Activated naive CD4-positive, alpha-beta T cell treated with anti-CD3 and anti-CD28 coated beads, Interleukin-2, amount 50 U/mL, for 16 hours (primary cell): ENCODE measurements at places on chromosomes 7 and 10.
A peak's percentile ranks its signal among the peaks of the same experiment; 100 is the strongest.

DNA sequence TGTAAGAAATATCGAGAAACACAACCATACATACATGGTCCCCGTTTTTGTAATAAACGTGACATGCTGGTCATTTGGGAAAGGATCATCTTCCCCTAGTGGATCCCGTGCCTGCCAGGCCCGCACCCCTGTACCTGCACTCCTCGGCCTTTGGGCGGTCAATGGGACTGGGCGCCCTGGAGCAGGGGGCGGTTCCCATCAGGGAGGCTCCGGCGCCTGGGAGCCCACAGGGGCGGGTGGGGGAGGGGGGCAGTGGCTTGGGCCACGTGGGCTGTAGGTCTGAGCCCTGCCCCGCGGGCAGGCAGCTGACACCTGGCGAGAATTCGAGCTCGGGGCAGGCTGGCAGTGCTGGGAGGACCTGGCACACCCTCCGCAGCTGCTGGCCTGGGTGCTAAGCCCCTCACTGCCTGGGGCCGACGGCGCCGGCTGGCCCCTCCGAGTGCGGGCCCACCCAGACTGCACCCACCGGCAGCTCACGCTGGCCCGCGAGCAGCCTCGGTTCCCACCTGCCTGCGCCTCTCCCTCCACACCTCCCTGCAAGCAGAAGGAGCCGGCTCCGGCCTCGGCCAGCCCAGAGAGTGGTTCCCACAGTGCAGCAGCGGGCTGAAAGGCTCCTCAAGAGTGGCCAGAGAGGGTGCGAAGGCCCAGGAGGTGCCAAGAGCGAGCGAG, 361.6 kb upstream of the GRM3 start:
- DNase-seq = no peak

GRCh38 chr10:34320265-34320664, 494.8 kb downstream of the PARD3 start:
- DNase-seq = no peak

DNA sequence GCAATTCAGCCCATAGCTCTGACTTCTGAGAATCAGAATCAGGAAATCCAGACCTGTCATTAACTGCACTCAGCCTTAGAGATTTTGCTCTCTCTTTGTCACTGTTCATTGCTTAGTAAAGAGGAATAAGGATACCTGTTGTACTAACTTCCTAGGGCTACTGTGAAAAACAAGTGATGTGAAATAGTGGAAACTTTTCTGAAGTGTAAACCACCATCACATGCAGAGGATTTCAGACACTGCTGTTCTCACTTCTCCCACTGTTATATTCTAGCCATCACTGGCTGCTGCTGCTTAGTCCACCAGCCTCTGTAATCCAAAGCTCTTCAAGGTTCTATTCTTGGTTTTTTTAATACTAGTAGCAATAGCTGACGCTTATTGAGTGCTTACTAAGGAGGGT, 129.6 kb upstream of the CCDC6 start:
- DNase-seq = no peak

DNA sequence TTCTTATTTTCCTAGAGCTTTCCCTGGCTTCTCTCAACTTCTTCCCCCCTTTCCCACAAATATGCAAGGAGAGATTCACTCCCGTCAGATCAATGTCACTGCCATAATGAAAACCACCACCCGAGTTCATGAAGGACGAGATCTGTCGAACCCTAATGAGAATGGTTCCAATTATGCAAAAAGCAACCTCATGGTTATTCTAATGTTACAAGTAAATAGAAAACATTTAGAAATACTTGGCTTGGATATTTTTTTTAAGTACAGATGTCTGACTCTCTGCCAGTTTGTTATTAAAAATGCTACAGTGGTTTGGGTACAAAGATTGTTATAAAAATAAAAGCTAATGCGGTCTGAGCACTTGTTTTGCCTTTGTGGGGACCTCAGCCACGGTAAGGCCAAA, 25.9 kb upstream of the EMX2 start:
- DNase-seq = no peak

GRCh38 chr10:64956441-64956840, 1435.2 kb downstream of the REEP3 start:
- DNase-seq = no peak

- DNase-seq = no peak
Measured at GRCh38 chr7:108004220-108005142, 1.5 kb upstream of the LAMB1 start.

GRCh38 chr7:36854652-36855051, 130.4 kb upstream of the AOAH start:
- DNase-seq = no peak

DNA sequence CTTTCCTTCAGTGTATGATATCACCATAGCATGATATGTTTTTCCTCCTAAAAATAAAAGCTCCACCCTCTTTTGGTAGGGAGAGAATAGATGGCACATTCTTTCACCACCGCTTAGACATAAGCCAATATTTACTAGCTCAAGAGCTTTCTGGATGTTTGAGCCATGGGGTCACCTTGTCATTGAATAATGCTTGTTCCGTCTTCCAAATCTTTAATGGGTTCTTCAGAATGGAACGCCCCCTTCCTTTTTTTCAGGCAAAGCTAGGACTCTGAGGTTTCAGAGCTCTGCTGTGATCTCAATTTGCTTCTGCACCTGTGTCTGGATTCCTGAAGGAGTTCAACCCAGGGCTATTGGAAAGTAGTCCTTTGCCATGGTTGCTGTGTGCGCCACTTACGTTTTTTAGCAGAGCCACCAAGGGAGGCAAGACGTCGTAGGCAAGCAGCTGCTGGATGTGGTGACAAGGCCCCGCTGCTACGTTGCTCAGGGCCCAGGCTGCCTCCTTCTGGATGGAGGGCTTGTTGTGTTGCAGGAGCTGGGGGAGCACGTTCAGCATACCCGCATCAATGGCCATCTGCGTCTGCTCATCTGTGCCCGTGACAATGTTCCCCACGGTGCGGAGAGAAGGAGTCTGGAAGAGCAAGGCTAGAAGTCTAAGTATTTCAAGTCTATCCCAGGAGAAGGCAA, 23.2 kb downstream of the KPNA7 start:
- no peak for DNase-seq

DNA sequence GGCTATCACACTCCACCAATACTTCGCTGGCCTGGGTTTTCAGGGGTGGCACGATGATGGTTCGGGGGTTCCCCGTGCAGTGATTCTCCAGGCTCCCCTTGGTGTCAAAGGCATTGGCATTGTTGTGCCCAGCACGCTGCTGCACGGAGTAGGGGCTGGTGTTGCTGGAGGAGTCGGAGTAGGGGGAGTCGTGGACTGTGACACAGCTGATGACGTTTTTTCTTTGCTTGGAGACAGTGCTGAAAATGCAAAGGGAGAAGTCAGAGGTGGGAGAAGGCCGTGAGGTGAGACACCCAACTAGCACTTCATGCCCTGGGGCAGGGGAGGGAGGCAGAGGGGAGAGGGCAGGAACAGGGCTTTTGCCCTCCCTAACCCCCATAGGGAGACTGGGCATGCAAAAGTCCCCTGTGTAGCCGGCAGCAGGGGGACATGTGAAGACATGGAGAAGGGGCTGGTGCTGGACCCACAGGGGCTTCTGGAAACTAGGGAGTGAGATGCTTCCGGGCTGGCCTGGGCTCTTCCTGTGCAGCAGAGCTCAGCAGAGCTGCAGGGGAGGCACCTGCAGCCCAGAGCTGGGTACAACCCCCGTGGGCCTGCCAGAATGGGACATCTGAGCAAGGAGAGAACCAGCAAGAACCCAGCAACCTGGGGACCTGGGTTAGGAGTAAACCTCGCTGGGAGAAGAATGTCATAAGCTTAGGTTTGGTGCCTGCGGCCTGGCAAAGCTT, 60.5 kb downstream of the CLEC2L start:
- DNase-seq = no peak

DNA sequence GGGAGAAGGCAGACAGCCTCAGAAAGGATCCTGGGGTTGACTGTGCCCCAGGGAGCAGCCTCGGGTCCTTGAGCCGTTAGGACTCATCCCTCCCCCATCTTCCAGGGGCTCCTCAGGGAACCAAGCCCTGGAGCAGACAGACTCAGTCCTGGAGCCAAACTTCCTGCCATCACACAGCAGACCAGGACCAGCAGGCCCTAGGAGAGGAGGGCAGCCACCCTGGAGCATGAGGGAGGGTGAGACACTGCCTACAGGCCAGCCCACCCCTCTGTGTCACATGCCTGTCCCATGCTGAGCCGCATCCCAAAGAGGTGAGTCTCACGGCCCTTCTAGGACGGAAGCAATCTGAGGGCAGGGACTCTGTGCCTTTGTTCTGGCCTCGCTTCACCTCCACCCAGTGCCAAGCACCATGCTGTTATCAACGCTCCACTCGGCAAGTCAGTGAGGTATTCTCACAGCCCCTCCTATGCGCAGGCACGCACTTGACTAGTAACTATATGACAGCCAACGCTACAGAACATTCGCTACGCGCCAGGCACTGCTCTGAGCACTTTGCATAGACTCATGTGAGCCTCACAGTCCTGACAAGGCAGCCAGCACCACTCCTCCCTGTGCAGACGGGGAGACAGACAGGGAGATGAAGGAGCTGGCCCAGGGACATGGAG, 19.1 kb downstream of the MAD1L1 start:
- DNase-seq = no peak

DNA sequence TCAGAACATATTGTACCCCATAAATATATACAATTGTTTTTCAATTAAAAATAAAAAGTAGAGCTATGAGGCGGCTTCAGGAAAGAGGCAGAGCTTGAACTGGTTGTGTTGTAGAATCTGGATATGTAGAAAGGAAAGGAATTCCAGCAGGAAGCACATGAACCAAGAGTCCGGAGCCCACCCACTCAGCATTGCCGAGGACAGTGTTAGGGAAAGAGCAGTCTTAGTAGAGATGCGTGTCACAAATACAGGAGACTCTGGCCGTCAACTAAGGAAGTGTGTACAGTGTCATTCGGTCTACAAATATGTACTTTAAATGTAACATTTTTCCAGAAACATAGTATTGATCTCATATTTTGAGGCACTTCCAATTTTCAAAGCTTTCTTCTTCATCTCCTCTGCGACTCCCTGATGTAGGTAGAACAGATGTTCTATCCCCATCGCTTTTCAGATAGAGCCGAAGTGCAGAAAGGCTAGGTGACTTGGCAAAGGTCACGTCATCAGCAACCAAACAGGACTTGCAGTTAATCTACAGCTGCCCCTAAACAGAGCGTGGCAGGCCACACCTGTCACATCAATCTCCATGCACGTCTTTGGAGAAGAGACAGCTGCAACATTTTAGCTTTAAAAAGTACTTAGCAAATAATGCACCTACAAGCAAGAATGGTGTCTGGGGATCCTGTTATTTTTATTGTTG, 25.3 kb upstream of the GJD4 start:
- DNase-seq = no peak

DNA sequence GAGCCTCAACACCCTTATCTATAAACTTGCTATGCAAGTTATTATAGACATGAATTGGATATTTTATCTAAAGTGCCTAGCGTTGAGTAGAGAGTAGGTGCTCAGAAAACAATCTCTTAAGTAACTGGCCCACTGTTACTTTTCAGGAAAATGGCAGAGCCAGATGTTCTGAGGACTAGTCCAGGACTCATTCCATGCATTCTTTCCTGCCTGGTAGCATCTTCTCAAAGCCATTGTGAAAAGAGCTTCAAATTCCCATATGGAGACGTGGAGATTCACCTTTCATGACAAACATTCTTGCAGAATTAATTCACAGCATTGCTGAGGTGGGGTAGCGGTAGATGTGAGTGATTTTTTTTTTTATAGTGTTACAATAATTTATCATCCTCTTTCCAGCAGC, 35.9 kb upstream of the ITPRID1 start:
- DNase-seq = no peak

GRCh38 chr10:130377986-130378540, 241.9 kb downstream of the GLRX3 start:
- DNase-seq = no peak

GRCh38 chr10:70920519-70920918, 32.2 kb upstream of the PCBD1 start:
- no peak for DNase-seq

DNA sequence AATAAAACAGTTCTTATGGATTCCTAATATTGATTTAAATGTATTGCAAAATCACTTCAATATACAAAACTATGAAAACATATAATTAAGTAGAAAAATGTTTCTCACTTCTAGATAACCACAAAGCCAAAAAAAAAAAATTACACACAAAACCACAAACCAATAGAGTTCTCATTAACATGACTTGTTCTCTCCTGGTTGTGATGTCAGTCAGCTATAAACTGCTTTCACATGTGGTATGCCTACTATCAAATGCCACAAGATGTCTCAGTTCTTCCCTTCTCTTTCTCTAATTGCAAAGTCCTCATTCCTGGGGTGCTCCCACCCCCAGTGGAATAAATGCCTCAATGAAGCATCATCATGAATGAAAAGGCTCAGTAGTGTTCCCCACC, 16.6 kb downstream of the GNAI1 start:
- peak; percentile 24 for DNase-seq

GRCh38 chr7:147547252-147547897, 1043.2 kb upstream of the C7orf33 start:
- no peak for DNase-seq

DNA sequence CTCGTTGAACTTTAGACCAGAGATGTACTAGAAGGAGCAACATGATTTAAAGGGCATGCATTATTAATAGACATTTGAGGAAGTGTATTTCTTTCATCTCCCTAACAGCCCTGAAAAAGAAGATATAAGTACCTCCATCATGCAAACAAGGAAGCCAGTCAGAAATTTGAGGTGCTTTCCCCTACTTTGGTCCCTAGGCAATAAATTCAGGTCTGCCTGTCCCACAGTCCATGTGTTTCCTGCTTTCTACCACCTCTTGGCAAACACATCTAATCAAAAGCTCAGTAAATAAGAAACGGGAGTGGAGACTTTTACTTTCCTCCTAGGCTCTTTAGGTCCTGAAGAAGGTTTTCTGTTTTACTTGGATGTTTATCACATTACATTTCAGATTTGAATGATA, 5.2 kb upstream of the SEMA3C start:
- no peak for DNase-seq

DNA sequence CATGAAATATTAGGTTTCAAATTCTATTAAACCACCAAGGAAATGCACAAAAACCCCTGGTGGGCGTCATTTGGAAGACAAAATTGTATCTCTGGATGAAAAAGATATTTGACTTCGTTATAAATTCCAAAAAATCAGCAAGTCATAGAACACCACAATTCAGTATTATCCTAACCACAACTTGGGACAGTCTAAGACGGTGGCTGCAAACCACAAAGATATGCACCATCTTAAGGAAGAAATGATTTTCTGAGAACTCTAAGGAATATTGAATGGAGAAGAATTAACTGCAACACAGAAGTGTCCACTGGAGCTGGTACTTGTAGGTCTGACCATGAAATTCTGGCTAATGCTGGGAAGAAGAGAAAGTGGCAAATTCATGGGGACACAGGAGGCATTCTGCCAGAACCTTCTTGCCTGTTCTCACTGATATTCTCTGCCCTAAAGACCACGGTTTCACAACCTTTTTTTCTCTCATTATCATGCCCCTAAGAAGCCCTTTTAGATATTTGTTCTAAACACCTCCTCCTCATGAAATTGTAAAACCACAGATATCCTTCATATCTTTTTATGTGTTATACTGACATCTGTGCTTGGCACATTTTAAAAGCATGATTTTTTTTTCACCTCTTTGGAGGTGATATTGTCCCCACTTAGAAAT, 92.9 kb downstream of the SFMBT2 start:
- DNase-seq = no peak

- DNase-seq = no peak
Measured at GRCh38 chr7:36970551-36971514, 246.5 kb upstream of the AOAH start.

GRCh38 chr10:16968416-16969041, 151.3 kb upstream of the RSU1 start:
- no peak for DNase-seq

GRCh38 chr10:91294134-91294906, 73.9 kb downstream of the PCGF5 start:
- DNase-seq = no peak
